ENCODE measurements at places on chromosomes 13 and 19. TPM values are rescaled to one million over a fixed set of nuclear protein-coding genes. Genes with fewer than 3 reads are reported as not detected.

The ZNF324B gene
- 11.8 TPM for total RNA-seq

The CYP2A7 gene
- not detected for total RNA-seq

The IL17D gene
- total RNA-seq, result 1.5 TPM

The KANK3 gene
- under 0.01 TPM for total RNA-seq

The ZNF763 gene
- 0.20 TPM for total RNA-seq

The OR7C1 gene
- total RNA-seq, result not detected
